Right ventricle myocardium superior (tissue), 1 donor: ENCODE measurements at places on chromosomes 2 and 18. TPM values are rescaled to one million over a fixed set of nuclear protein-coding genes. Genes with fewer than 3 reads are reported as not detected.

Gene C1QL2
- not detected for total RNA-seq

Gene KIF5C
- 1.2 TPM for total RNA-seq

Gene MTCL1
- 9.0 TPM for total RNA-seq

Gene STAT4
- total RNA-seq, result 0.70 TPM

Gene WDFY1
- 10.8 TPM for total RNA-seq

Gene NHEJ1
- total RNA-seq, result 7.5 TPM
